ENCODE measurements at places on chromosomes 6 and 20.

GRCh38 chr6:45721665-45722064 lies 294.0 kb downstream of the CLIC5 start:
- no peak for DNase-seq

DNA sequence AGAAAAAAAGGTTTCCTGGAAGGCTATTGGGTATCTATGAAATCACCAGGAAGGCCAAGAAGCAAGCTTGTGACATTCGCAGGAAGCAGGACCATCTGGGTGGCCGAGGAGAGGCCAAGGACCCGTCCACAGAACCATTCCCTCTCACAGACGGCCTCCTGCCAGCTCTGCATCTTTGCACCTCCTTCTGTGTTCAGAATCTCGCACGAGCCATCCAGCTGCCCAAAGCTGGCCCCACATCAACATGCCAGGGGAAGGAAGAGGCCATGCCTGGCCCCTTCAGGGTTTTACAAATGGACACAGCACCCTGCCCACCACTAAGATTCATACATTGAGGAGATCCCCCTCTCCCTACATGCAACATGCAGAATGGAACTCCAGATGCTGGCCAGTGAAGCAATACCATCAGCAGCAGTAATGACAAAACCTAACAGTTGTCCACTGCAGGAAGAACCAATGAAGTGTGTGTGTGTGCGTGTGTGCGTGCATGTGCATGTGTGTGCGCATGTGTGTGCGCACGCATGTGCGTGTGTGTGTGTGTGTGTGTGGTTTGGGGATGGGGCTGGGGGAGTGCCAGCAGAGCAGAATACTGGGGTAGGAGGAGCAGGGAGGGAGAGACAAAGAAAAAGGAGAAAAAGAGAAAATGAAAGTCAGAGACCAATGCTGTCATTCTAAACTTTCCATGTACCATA lies 184.2 kb upstream of the FOXQ1 start:
- no peak for DNase-seq

DNA sequence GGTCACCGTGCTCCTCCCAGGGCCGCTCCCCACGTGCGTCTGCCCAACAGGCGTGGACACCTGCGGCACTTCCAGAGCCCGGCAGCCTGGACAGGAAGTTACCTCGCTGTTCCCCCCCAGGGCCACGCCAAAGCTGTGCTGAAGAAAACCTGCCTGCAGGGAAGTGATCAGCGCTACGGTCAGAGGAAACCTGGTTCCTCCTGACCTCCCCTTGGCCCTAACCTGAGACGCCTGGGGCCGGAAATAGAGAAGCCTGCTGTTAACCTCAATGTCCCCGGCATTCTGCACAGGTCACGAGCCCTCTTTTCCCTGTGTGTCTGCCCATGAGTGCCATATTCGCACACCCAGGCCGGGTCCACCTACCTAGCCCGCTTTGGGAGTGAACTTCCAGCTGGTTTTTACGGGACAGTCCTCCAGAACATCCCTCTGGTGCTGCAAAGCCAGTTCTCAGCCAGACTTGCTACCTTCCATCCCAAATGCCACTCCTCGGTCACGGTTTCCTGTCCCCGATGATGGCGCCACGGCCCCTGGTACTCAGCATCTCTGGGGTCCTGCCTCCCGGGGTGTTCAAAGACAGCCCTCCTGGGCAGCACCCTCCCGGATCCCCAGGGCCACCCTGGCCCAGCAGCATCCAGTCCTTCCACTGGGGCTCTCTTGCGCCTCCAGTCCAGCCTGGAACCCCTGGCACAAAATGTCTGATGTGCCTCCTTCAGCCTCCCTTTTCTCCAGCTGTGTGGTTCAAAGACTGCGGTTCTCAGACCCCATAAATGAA lies 12.0 kb upstream of the IRF4 start:
- DNase-seq, result no peak

- no peak for DNase-seq
Measured at GRCh38 chr6:158158748-158159147, 9.3 kb downstream of the SERAC1 start.

- peak; percentile 2 for DNase-seq
Measured at GRCh38 chr6:124881898-124882578, 80.2 kb upstream of the RNF217 start.

GRCh38 chr20:18421608-18422007 lies 45.2 kb downstream of the DZANK1 start:
- no peak for DNase-seq

GRCh38 chr6:137707590-137708360 lies 159.3 kb upstream of the TNFAIP3 start:
- peak; percentile 88 for DNase-seq

GRCh38 chr6:21395121-21395520 lies 198.4 kb upstream of the SOX4 start:
- no peak for DNase-seq

All from Kasumi-1 (cell line).